Smooth muscle cell of bladder (primary cell): ENCODE measurements at places on chromosomes 13 and 19. TPM values are rescaled to one million over a fixed set of nuclear protein-coding genes. Genes with fewer than 3 reads are reported as not detected.

Gene PLK5
- total RNA-seq: not detected in 2 replicates

Gene TUBA3C
- not detected in 2 replicates for total RNA-seq

Gene RUBCNL
- 0.14 and 0.55 TPM in 2 replicates for total RNA-seq

Gene CKM
- under 0.01 TPM in 1 of 2 replicates, not detected in the other for total RNA-seq

Gene ABCC4
- total RNA-seq: 59.9 and 90.5 TPM in 2 replicates
